Osteocyte (in vitro differentiated cells): ENCODE measurements at places on chromosomes 2 and 18. TPM values are rescaled to one million over a fixed set of nuclear protein-coding genes. Genes with fewer than 3 reads are reported as not detected.
A peak's percentile ranks its signal among the peaks of the same experiment; 100 is the strongest.

Gene POTEJ
- total RNA-seq = not detected in 2 replicates

DNA sequence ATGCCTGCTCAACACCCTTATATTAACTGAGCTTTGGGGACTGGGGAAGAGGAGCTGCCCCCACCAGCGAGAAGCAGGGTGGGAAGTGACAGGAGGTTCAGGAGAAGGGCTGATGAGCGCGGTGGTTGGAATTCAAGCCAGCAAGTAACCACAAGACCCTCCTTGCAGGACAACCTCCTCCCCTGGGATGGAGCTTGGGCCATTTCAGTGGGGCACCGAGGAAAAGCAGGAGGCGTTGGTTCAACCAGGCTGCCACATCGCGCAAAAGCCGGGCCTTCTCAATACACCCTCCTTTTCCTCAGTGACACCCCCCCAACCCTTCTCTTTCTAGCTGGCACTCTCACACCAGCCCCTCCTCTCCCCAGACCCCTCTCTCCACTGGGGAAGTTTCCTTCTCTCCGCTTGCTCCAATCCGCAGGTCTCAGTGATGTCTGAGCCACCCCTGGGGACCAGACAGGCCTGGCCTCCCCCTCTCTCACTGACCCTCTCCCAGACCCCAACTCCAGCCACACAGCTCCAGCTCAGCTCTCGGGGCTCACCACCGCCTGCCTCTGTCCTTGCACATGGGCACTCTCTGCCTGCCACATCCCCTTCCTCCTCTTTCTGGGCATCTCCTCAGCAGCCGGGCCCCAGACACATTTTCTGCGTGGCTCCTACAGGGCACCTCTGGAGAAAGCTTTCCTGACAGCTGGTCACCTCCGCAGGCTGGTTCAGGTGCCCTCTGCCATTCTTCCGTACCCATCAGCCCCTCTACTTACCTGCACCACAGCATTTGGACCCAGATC, 44.5 kb downstream of the KCNF1 start:
- peaks cover 2% of the 10 kb centered on the region for H3K4me1 ChIP-seq
- H3K27ac ChIP-seq = no peak overlapping the region
- no peak overlapping the region for H3K4me3 ChIP-seq
- H3K27me3 ChIP-seq = peaks cover 10% of the 10 kb centered on the region
- no peak for DNase-seq
- H3K36me3 ChIP-seq = no peaks in the 10 kb centered on the region

GRCh38 chr2:228377533-228377932, 196.0 kb upstream of the SPHKAP start:
- no peak overlapping the region for H3K27ac ChIP-seq
- no peak for DNase-seq
- no peaks in the 10 kb centered on the region for H3K36me3 ChIP-seq
- no peaks in the 10 kb centered on the region for H3K4me1 ChIP-seq
- H3K27me3 ChIP-seq = no peaks in the 10 kb centered on the region
- H3K4me3 ChIP-seq = no peak overlapping the region

- peak overlapping the region; percentile 79 for H3K27ac ChIP-seq
- no peak for DNase-seq
- peaks cover 8% of the 10 kb centered on the region for H3K36me3 ChIP-seq
- H3K4me1 ChIP-seq = peaks cover 90% of the 10 kb centered on the region
Observed at GRCh38 chr2:54575379-54575888, 119.3 kb downstream of the SPTBN1 start.

GRCh38 chr2:118854507-118855345, 7.3 kb upstream of the EN1 start:
- no peak overlapping the region for H3K4me3 ChIP-seq
- H3K27ac ChIP-seq = no peak overlapping the region
- peaks cover 80% of the 10 kb centered on the region for H3K27me3 ChIP-seq
- H3K4me1 ChIP-seq = peaks cover 7% of the 10 kb centered on the region
